MCF 10A (cell line): ENCODE measurements at places on chromosomes 7 and 10.
A peak's percentile ranks its signal among the peaks of the same experiment; 100 is the strongest.

GRCh38 chr10:100907175-100907574, 5.6 kb upstream of the SLF2 start:
- DNase-seq = no peak

GRCh38 chr7:85119934-85120333, 66.9 kb downstream of the SEMA3D start:
- DNase-seq = no peak

DNA sequence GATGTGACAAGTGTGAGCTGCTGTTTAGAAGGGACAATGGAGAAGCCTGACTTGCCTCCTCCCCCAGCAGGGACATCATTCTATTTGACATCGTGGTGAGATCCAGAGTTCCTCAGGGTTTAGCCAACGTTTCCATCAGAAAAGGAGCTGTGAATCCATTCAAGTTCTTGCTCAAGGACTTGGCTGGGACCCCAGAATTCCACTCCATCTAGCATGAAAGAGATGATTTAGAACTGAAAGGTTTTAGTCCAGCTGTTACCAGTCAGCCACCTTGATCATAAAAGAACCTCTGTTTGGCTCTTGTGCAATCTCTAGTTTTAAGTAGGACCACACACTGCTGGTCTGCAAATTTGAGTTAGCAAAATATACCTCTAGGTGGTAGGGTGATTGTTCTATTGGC, 337.6 kb downstream of the FRMD4A start:
- peak; percentile 48 for DNase-seq

DNA sequence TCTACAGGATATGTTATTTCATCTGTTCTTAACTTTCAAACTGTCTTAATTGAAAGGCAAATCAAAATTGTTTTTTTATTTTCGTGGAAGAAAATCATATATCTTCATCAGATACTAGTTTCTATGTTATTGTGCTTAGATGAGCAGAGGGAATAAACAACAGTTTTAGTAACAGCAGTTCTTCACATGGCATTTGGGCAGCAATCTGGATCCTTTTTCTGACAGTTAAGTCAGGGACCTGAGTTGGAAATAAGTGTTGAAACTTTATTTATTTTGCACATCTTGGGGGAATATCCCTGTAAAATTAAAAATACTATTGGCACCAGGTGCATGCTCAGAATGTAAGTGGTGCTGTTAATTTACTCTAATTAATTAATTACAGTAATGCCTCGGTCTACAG, 296.3 kb downstream of the GPAM start:
- DNase-seq = no peak

DNA sequence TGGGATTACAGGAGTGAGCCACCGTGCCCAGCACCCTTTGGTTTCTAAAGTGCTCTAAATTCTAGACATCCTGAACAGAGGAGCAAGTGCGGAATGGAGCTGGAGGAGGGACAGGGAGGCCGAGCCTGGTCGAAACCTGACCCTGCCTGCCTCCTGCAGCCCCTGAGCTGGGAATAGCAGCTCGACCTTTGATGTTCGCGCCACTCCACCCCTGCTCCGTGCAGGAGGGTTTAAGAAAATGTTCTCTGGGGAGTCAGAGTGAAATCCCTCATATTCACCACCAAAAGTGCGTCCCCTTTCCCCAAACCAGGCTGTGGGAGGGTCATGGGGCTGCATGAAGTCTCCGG, 1.8 kb downstream of the PGAM2 start:
- DNase-seq = no peak

GRCh38 chr10:59362959-59363381, 621 bp upstream of the FAM13C start:
- DNase-seq = peak; percentile 57

- peak; percentile 49 for DNase-seq
Measured at GRCh38 chr7:117072620-117073118, 119.4 kb downstream of the ST7 start.

- DNase-seq = no peak
Measured at GRCh38 chr10:97067716-97068391, 117.9 kb downstream of the SLIT1 start.

DNA sequence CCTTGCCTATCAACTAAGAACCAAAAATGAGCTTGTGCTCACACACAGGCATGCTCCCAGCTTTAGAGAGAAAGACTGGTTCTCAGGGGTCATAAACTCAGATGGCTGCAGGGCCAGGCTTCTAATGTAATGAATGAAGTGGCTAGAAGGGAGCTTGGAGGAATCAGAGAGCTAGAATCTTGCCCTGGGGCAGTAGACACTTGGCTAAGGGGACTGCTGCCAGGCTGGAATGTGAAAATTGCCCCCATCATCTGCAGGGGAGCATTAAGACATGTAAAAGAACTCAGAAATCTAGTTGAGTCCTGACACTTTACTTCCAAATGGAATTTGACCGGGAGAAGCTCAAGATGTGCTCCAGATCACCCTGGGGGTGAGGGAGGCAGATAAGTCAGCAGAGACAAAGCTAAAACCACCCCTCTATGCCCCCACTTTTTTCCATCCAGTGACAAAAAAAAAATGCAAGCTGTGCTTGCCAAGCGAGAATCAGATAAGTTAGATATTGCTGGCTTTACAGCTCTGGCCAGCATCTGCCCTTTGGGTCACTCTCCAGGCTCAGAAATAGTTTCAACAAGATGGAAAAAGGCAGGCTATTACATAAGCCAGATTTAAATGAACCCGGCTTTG, 2.3 kb upstream of the SLC16A9 start:
- no peak for DNase-seq
